ENCODE measurements at places on chromosomes 7 and 10.

DNA sequence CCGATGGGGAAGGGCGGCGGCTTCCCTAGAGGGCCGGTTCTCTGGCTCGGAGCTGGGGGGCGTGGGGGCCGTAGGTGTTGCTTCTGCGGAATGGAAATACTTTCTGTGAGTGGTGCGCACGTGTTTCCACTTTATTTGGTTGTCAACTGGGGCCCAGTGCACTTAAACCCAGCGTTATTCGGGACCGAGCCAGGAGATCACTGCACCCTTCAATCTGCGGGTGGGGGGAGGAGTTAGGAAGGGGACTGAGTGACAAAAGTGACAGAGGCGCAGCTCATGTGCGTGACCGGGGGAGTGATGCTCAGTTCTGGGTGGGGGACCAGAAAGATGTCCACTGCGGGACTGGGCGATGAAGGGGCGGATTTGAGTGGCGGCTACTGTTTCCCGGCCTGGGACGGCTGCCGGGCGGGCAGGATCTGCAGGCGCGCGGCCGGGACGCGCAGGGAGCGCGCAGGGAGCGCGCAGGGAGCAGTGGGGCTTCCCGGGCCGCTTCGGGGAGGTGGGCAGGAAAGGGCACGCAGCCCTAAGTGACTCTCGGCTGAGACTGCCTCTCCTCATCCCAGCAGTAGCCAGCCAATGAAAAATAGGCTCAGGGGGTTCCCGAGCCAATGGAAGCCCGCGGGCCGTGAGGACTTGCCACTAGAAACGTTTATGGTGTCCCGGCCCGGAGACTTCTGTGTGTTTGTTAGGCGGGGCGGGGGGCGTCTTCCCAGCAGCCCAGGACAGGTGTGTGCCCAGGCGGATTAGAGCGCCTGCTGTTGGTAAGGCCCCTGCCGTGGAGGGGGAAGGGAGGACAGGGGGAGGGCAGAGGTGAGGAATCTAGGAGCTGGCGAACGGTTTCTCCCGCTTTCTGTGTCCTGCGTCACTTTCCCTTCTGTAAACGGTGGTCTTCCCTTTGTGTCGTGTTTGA, 54.3 kb upstream of the KDM7A start:
- peak; percentile 66 for DNase-seq

DNA sequence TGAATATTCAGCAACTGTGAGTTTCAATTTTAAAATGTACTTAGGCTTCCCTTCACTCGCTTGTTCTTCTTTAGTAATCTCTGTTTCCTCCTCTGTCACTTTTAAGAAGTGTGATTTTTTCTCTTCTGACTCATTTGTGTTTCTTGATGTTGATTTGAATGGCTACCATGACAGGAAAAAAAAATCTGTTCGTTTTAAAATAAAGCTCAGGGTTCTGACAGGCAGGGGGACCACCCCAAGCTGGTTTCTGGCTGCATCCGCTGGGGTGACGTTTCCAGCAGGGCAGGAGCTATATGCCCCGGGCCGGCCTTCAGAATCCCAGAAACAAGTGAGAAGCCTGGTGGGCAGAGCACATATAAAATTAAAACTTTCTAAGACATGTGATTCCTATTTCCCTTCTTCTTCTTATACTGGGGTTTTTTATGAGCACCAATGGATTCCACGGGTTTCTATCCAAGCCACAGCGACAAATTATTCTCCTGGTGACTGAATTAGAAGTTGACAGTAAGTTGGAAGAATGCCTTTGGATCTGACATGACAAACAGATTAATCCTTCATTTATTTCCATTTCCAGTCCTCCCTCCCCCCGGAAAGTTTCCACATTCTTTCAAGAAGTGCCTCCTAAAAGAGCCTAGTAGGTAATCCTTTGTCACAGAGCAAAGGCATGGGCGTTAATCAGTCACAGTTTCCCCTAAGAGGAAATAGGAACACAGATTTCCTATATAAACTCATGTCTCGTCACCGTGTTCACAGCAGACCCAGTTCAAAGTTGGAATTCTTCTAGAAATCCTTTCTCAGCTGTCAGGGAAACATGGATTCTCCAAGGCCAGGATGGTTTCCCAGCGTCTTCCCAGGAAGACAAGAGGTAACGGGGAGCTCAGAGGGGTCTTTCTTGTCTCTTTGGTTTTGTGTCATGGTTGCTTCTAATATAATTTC, 79.9 kb downstream of the PTPRE start:
- DNase-seq: no peak

DNA sequence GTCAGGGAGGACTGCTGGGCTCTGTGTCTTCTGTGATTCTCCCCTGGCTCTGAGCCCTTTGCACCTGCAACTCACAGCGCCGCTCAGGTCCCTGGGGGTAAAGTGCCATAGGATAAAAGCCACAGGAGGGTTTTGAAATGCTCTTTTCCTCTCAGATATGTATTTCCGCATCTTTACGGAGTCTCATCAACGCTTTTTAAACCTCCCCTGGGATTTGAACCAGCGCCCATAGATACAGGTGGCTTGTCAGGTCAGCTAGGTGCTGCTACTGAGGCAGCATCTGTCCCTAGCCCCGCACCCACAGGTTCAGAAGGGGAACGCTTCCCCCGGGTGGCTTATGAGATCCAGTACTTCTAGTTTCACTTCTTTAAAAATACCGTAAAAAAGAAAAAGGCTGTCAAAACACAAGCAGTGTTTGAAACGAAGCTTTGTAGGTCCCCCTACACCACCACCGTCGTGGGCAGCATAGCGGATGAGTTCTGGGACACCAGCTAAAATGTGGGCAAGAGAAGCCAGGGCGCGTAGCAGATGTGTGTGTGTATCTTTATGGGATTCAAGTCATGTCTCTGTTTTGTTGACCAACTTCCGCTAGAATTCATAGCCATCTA, 173.5 kb downstream of the CUX1 start:
- DNase-seq: no peak

GRCh38 chr10:89750441-89750840, 49.1 kb downstream of the KIF20B start:
- no peak for DNase-seq

GRCh38 chr10:131310551-131311401, 745 bp downstream of the TCERG1L start:
- no peak for DNase-seq

DNA sequence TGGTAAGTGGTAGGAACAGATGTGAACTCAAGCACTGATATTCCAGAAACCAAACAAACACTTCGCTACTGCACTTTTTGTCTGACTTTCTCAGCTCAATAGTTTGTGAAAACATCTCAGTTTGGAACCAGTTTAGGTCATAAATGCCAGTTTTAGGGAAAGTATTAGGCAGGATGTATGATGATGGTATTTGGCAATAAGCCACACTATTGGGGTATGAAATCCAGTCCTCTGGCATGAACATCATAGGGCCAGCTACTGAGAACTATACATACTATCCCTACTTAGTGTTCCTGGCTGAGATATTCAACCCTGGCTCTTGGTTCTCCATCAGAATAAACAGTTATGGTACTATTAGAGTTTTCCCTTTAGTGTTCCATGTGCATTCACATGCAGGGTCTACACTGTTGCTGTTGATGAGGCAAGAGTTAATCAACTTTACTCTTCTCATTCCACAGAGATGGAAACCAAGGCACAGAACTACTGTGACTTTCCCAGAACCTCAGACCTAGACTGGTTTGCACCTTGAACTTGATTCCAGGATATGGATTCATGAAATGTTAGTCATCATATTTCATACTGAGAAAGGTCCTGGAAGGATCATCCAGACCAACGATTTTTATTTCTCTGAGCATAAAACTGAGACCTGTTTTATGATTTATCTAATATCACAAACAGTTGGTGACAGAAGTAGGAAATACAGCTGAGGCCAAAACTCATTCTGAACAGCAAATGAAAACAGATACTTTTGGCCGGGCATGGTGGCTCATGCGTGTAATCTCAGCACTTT, 20.0 kb upstream of the IFIT2 start:
- DNase-seq: no peak

DNA sequence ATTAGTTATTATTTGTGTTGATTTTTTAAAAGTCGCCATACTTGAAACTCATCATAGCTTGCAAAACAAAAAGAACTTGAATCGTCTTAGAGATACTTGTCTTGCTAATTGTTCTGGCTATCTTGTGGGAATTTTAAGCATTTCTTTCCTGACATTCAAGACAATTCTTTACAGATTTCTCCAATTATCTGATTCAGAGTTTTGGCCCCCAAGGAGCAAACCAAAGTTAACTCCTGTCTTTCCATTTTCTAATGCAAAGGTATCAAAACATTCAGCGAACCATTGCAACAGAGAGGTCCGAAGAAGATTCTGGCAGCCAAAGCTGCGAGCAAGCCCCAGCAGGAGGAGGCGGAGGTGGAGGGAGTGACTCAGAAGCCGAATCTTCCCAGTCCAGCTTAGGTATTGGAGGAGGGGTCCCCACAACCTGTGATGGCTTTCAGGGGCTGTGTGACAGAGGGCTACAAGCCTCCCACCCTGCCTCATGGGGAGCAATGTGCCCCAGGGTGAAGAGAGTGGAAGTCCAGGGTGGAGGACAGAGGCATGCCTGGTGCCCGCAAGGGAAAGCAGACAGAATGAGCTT, 119.4 kb upstream of the STK17A start:
- no peak for DNase-seq
